Lung (tissue), 17 donors: ENCODE measurements at places on chromosomes 4 and X. TPM values are rescaled to one million over a fixed set of nuclear protein-coding genes. Genes with fewer than 3 reads are reported as not detected.

Gene RHOXF2
- polyA plus RNA-seq: not detected

Gene NPY2R
- not detected for polyA plus RNA-seq

Gene CTAG1A
- polyA plus RNA-seq: not detected

Gene MAPK10
- polyA plus RNA-seq: 5.9 TPM

Gene KLF8
- 3.9 TPM for polyA plus RNA-seq

Gene TMPRSS11D
- 0.04 TPM for polyA plus RNA-seq

Gene FAM184B
- polyA plus RNA-seq: 0.06 TPM

Gene CHIC1
- 2.1 TPM for polyA plus RNA-seq

Gene SMR3B
- polyA plus RNA-seq: not detected

Gene PDZD4
- polyA plus RNA-seq: 2.3 TPM

Gene MGAT4D
- polyA plus RNA-seq: not detected

Gene POU4F2
- polyA plus RNA-seq: not detected

Gene SHROOM4
- 9.8 TPM for polyA plus RNA-seq

Gene PHOX2B
- polyA plus RNA-seq: not detected

Gene CHRDL1
- polyA plus RNA-seq: 45.3 TPM

Gene FHDC1
- 4.3 TPM for polyA plus RNA-seq

Gene FRG2
- polyA plus RNA-seq: not detected

Gene GAGE12E
- not detected for polyA plus RNA-seq

Gene PDE6B
- polyA plus RNA-seq: 2.7 TPM
